ENCODE measurements at places on chromosomes 2 and 18. TPM values are rescaled to one million over a fixed set of nuclear protein-coding genes. Genes with fewer than 3 reads are reported as not detected.

GRCh38 chr2:120720746-120721375, 14.8 kb upstream of the GLI2 start:
- no peak for DNase-seq

GRCh38 chr2:62402156-62402555, 103.8 kb downstream of the TMEM17 start:
- no peak for DNase-seq

DNA sequence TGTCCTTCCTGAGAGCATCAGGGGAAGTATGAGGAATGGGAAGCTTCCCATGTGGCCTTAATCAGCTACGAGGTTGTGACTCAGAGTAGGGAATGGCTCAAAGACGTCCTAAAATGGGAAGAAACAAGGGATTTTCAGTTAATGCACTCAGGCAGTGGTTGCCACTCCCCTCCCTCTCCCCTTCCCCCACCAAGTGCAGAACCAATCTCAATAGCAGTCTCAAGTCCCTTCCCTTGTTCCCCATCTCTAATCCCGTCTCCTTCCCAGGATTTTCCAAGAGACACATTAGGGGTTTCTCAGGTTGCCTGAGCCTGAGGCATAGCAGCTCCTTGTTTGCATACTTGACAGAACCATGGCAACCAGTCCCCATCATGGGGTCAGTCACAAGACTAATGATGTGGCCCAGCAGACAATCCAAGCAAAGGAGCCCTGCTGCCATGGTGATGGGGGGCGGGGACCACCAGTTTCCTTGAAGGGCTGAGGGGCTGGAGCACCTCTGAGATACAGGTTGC, 18.2 kb upstream of the RESP18 start:
- no peak for DNase-seq

Gene NOSTRIN
- 34.0 TPM for polyA plus RNA-seq

Gene ANAPC1
- 33.7 TPM for polyA plus RNA-seq

GRCh38 chr2:43461453-43462073, 134.3 kb downstream of the THADA start:
- no peak for DNase-seq

- DNase-seq, result no peak
These were observed 162.8 kb downstream of the GCA start for GRCh38 chr2:162506706-162507105.

All from right renal cortex interstitium (tissue), 3 donors.